Activated CD4-positive, alpha-beta T cell treated with anti-CD3 and anti-CD28 coated beads, Interleukin-2, amount 10 ng/mL, durations not matched to agents 7 days and 5 days (primary cell): ENCODE measurements at places on chromosomes 2 and 18. TPM values are rescaled to one million over a fixed set of nuclear protein-coding genes. Genes with fewer than 3 reads are reported as not detected.
A peak's percentile ranks its signal among the peaks of the same experiment; 100 is the strongest.

DNA sequence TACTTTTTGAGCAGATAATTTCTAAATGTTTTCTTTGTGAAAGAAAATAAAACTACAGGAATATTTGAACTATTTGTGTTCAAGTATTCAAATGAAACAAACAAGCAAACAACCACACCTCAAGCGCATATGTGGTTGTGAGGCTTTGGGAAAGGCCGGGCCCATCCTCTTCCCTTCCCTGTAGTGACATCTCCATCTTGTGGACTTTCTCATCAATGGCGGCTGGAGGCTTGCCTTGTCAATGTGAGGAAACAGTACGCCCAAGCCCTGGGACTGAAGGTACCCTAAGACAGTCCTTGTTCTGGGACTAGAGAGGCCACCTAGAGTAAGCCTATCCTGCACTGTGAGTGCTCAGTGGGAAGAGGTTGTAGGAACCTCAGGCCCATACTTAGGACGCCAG is 166.8 kb downstream of the TPGS2 start:
- no peak for DNase-seq

GRCh38 chr18:62710417-62710816 is 4.9 kb upstream of the PHLPP1 start:
- no peak for DNase-seq

GRCh38 chr2:223813329-223813728 is 24.1 kb downstream of the AP1S3 start:
- no peak for DNase-seq

- peak; percentile 68 for DNase-seq
Observed at GRCh38 chr2:172427990-172428831, 825 bp downstream of the ITGA6 start.

GRCh38 chr2:239353692-239354091 is 47.1 kb downstream of the HDAC4 start:
- no peak for DNase-seq

DNA sequence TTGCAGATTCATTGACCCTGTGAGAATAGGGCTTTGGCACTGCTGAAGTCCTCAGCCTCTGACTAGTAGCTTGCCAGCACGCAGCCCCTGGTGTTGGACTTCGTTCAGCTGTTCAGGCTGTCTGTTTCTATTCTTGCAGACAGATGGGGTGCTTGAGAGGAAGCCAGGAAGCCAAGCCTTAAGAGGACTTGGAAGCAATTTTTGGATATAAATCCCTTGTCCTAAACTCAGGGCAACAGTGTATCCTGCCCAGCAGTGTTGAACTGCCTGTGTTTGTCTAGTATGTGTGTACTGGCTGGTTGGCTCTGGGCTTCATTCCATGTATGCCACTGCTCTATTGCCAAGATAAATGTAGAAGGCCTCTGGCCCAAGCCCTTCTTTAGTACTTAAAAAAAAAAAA is 108.6 kb downstream of the COMMD1 start:
- no peak for DNase-seq

DNA sequence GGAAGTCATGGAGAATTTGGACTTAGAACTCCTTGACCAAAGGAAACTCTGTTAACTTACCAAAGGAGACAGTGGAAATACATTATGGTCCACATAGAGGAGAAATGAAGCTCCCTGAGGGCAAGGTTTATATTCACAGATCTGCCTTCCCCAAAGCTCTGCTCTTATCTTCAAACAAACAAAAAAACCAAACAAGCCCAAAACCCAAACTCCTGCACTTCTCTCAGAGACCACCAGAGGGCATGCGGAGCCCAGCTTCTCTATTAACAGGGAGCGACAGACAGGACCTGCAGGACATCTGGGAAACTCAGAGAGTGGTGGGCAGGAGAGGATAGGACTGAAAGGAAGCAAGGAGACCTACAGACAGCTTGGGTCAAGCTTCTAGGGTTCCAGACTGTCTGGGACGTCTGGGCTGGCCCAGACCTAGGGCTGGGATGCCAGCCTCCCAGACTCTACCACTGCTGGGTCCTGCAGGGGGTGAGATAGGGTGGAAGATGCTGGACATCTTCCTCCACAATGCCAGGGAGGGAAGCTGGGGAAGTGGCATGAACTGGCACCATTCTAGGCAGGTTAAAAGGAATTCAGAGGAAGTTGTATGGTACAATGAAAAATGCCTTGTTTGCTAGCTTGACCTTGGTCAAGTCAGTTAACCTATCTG is 4.0 kb upstream of the WNT10A start:
- DNase-seq, result peak; percentile 67

DNA sequence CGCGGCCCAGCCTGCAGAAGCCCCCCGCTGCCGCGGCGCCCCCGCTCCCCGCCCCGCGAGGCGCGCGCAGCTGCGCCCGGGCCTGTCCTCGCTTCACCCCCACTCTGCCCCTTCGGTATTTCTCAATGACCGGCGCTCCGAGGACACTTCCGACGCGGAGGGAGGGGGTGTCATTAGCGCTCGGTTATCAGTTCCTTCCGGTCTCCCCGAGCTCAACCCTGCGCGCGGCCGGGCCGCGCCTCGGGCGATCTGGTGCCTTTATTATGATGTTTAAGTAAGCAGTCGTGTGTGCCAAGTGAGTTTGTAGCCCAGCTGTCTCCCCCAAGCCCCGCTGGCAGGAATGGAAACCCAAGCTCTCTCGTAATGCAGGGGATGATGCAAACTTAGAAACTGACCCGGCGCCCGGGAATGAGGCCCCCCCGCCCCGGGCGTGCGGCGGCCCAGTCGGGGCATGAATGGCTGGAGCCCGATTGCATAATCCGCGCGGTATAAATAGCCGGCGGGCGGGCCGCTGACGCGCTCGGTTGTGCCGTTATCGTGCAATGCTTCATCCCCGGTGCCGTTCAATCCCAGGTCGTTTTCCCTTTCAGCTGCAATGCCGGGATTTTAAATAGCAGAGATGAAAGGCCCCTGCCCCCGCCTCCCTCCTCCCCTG is 3.9 kb upstream of the SPRED2 start:
- DNase-seq, result peak; percentile 36

DNA sequence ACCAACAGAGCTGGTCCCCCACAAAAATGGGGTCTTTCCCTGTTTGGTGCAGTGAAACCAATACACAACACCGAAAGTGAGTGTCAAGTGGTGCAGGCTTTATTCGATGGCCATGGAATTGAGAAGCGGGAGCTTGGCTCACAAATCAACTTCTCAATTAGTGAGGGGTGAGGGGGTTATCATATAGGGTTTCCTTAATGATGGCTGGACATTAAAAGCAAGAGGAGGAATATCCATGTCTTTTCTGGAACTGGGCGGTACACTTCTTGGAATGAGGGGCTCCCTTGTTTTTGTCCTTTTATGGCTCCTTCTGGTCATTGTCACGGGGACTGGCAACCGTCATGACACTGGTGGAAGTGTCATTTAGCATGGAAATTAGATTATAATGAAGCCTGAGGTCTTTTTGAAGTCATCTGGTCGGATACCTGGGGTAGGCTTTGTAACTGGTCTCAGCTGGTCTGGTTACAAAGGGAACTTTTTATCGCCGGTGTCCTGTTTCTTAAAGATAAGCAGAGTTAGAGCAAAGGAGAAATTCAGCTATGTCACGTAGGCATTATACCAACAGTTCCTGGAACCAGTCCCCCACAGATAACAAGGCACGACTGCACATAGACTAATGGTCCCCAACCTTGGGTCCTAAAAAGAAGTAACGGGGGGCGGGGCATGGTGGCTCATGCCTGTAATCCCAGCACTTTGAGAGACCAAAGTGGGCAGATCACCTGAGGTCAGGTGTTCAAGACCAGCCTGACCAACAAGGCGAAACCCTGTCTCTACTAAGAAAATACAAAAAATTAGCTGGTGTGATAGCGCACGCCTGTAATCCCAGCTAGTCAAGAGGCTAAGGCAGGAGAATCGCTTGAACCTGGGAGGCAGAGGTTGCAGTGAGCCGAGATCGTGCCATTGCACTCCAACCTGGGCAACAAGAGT is 93.5 kb upstream of the NDUFV2 start:
- no peak for DNase-seq

DNA sequence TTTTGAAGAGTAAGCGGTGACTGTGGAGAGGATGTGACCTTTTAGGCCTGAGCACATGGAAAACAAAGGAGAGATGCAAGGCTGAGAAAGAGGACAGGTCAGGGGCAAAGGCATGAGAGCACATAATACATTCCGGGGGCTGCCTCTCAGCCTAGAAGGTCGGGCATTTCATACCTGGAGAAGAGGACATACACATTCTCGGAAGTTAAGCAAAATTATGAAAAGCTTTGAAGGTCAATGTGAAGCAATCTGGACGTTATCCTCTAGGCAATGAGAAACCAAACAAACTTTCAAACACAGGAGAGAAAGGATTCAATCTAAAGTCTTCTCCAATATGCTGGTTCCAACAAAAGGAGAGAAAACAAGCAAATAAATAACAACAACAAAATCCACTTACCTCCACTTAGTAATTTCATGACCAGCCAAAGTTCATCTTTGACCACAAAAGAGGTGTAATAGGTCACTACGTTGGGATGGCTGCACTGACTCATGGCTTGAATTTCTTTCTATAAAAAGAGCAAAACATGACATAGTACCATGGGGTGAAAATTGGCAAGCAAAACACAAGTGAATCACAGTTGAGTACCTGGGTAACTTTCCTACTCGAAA is 80.4 kb downstream of the STK39 start:
- DNase-seq, result no peak

GRCh38 chr2:48767330-48767729 is 11.8 kb upstream of the LHCGR start:
- DNase-seq, result no peak

DNA sequence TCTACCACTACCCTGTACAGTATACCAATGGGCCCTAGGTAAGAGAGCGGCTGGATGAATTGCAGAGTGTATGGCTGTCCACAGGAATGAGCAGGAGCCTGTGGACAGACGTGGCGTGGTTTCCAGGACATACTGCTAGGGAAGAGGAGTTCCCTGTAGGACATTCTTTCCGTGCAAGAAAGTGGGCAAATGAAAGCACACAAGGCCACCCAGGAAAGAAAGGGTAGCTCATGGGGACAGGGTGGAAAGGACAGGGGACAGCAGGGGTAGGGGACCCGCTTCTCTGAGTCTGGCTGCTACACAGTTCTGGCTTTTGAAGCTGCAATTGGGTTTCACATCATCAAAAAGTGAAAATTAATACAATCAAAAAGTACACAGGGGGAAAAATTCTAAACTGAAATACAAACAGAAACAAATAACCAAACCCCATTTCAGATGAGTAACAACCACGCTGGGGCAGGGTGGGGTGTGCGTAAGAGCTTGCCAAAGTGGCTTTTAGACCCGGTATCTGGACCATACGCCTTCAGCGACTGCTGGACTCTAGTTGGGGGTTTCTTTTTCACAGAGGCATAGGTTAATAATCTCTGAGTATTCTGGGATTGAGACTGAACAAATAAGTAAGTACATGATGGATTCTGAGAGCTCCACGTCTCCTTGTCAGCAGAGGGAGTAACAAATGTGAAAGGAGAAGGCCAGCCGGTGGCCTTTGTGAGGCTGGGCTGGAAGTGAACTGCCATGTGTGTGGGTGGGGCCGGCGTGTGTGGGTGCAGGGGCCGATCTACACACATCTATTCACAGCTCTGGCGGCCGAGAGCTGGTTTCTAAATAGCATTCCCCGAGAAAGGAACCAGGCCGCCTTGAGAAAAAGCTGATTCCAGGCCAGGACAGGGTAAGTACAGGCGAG is 84.0 kb downstream of the HDAC4 start:
- no peak for DNase-seq

GRCh38 chr18:22451796-22452195 is 34.1 kb upstream of the CTAGE1 start:
- no peak for DNase-seq

DNA sequence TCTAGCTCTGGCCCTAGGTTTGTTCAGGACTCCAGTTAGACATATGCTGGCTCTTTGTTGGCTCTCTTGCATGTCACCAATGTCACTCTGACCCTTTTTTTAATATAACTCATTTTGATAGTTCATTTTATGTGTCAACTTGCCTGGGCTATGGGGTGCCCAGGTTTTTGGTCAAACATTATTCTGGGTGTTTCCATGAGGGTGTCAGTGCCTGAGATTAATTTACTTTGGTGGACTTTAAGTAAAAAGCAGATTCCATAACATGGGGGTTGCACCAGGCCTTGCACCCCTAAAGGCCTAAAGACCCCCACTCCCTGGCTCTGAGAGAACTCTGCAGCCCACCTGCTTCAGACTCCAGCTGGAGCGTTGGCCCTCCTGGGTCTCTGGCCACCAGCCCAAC is 48.1 kb upstream of the SNTG2 start:
- no peak for DNase-seq

GRCh38 chr18:28767727-28768211 is 590.8 kb upstream of the CDH2 start:
- no peak for DNase-seq

GRCh38 chr2:136117909-136118818 is at the start of gene CXCR4:
Gene CXCR4 (minus strand): TSS chr2:136118149. CDS start chr2:136118060, 89 bp downstream.
- DNase-seq, result peak; percentile 86

GRCh38 chr2:178233428-178233827 is 39.1 kb downstream of the OSBPL6 start:
- DNase-seq, result no peak

DNA sequence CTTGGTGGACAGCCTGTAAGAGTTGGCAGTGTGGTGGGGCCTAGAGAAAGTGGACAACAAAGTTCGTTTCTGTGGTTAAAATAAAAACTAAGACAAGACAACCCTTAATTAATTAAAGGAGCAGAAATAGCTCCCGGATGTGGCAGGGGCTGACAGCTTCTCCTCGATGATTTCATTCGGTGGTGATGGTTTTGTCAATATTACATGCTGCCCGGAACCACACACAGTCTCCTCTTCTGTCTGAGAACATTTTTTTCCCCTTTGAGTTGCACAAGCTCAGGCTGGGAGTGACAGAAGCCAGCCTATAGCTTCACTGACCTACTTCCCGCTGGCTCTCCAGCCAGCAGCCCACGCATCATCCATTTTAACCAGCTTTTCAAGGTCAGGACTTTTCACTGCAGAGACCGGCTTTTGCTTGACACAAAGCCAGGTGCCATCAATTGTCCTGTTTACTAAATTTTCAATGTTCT is 378.8 kb downstream of the SLC4A3 start:
- no peak for DNase-seq

Gene HMSD
- 0.94 TPM for total RNA-seq

Gene ZNF804A
- total RNA-seq, result not detected

Gene CIB4
- not detected for total RNA-seq

Gene CDH2
- not detected for total RNA-seq

Gene TYW5
- 8.5 TPM for total RNA-seq

Gene SLC38A11
- total RNA-seq, result not detected

Gene TMEFF2
- total RNA-seq, result not detected

Gene C2orf78
- total RNA-seq, result not detected

Gene CWC22
- 21.9 TPM for total RNA-seq
